ENCODE measurements at places on chromosomes 2 and 18.

DNA sequence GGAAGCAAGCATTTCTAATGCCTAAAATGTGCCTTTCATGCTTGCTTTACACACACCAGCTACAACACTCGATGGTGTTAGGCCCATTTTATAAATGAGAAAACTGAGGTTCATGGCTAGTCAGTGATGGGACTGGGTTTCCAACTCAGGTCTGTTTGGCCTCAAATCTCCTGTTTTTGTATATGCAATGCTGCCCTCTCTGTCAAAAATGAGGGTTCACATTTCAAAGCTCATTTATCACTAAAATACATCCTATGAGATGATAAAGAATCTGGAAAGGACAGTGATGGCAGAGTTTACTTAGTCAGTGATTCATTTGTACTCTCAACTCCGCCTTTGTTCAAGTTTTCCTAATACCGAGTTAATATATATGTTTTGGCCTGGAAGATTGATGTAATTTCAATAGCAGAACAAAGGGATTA is 92.3 kb downstream of the KCTD1 start:
- H3K4me3 ChIP-seq: no peak overlapping the region
- H3K27me3 ChIP-seq: peaks cover 5% of the 10 kb centered on the region
- H3K27ac ChIP-seq: no peak overlapping the region
- H3K4me1 ChIP-seq: peaks cover 4% of the 10 kb centered on the region
- no peaks in the 10 kb centered on the region for H3K36me3 ChIP-seq

- H3K27ac ChIP-seq: no peak overlapping the region
- H3K4me3 ChIP-seq: no peak overlapping the region
- no peaks in the 10 kb centered on the region for H3K4me1 ChIP-seq
These were observed 72.4 kb downstream of the ALPK2 start for GRCh38 chr18:58556331-58557007.

DNA sequence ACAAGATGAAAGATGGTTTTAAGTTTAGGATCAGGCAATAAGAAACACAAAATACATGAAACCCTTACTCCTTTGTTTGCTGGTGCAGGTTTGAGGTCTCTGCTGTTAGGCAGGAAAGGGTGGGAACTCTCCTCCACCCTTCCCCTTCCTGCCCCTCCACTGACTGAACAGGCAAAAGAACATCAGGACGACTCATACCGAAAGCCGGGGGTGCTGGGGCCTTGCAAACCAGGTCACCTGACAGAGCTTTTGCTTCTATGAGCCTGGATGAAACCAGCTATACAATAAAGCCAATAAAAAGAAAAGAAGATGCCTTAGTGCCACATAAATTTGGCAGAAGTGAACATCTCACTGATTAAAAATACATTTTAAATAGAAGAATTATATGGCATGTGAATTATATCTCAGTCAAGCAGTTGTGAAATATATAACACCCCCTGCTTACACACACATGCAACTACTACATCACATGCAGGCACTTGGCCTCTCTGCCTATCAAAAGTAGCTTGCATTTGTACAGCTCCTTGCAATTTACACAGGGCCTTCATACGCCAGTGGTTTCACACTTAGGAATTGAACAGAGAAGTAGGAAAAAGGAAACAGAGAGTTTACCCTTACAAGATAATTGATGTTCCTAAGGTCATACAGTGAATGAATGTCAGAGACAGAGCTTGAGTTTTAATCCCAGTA is 215.1 kb upstream of the TRIB2 start:
- no peaks in the 10 kb centered on the region for H3K36me3 ChIP-seq
- H3K4me1 ChIP-seq: peaks cover 89% of the 10 kb centered on the region
- peak overlapping the region; percentile 78 for H3K4me3 ChIP-seq
- H3K27ac ChIP-seq: peak overlapping the region; percentile 87

DNA sequence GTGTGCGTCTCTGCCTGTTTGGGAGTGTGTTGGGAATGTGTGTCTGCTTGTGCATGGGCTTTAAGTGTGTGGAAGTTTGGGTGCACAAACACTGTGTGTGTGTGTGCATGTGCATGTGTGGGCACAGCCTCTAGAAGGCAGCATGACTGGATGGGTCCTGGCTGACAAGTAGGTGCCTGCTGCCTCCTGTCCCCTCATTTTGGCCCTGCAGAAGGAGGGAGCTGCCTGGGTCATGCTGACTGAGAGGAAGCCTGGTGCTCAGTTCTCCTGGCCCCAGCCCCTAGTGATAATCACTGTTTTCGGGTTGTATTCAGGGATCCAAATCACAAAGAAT is 34.1 kb downstream of the GLI2 start:
- H3K4me3 ChIP-seq: no peak overlapping the region
- H3K4me1 ChIP-seq: no peaks in the 10 kb centered on the region
- H3K27me3 ChIP-seq: peaks cover 12% of the 10 kb centered on the region

DNA sequence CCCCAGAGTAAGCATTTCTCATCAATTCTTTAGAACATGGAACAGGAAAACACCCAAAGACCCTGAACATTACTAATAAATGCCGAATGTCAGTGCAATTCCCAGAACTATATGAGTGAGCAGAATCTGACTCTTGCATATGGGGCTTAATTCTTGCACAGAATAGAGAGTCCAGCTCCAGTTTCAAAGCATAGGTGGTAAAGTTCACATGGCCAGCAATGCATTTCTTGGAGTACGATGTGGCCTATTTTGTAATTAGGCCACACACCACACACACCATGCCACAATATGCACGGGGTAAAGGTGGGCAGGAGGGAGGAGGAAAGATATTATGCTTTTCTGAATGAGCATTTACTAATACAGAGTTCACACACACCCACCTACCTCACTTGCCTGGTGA is 56.5 kb downstream of the PLA2R1 start:
- no peak overlapping the region for H3K27ac ChIP-seq
- H3K4me3 ChIP-seq: no peak overlapping the region
- H3K4me1 ChIP-seq: no peaks in the 10 kb centered on the region
- peaks cover 35% of the 10 kb centered on the region for H3K27me3 ChIP-seq
- DNase-seq: no peak
- H3K36me3 ChIP-seq: no peaks in the 10 kb centered on the region

- no peaks in the 10 kb centered on the region for H3K4me1 ChIP-seq
- no peak overlapping the region for H3K27ac ChIP-seq
- no peak for DNase-seq
- no peaks in the 10 kb centered on the region for H3K27me3 ChIP-seq
These were observed 166.5 kb upstream of the MYCN start for GRCh38 chr2:15773846-15774245.

- H3K27me3 ChIP-seq: peaks cover 23% of the 10 kb centered on the region
- DNase-seq: no peak
- peaks cover 2% of the 10 kb centered on the region for H3K36me3 ChIP-seq
- H3K4me1 ChIP-seq: peaks cover 10% of the 10 kb centered on the region
These were observed 8.4 kb downstream of the SIGLEC15 start for GRCh38 chr18:45833846-45834245.

GRCh38 chr2:186852508-186852907 is 3.5 kb upstream of the ZSWIM2 start:
- H3K36me3 ChIP-seq: no peaks in the 10 kb centered on the region
- H3K4me1 ChIP-seq: peaks cover 2% of the 10 kb centered on the region
- DNase-seq: no peak
- H3K27me3 ChIP-seq: no peaks in the 10 kb centered on the region
- no peak overlapping the region for H3K27ac ChIP-seq

GRCh38 chr2:236997069-236997715 is 88.5 kb upstream of the COPS8 start:
- no peaks in the 10 kb centered on the region for H3K4me1 ChIP-seq
- H3K27me3 ChIP-seq: peaks cover 54% of the 10 kb centered on the region
- DNase-seq: no peak
- H3K27ac ChIP-seq: no peak overlapping the region
- no peaks in the 10 kb centered on the region for H3K36me3 ChIP-seq
- no peak overlapping the region for H3K4me3 ChIP-seq

- H3K4me3 ChIP-seq: no peak overlapping the region
- no peaks in the 10 kb centered on the region for H3K27me3 ChIP-seq
- no peaks in the 10 kb centered on the region for H3K4me1 ChIP-seq
- H3K36me3 ChIP-seq: peaks cover 19% of the 10 kb centered on the region
- no peak overlapping the region for H3K27ac ChIP-seq
These were observed 67.6 kb upstream of the FAM124B start for GRCh38 chr2:224469374-224469964.

- no peaks in the 10 kb centered on the region for H3K36me3 ChIP-seq
- H3K4me1 ChIP-seq: peaks cover 22% of the 10 kb centered on the region
- H3K27ac ChIP-seq: peak overlapping the region; percentile 32
- no peaks in the 10 kb centered on the region for H3K27me3 ChIP-seq
- peak overlapping the region; percentile 9 for H3K4me3 ChIP-seq
These were observed 3.8 kb downstream of the ACTG2 start for GRCh38 chr2:73896362-73897239.
